Kidney epithelial cell (primary cell): ENCODE measurements at places on chromosomes 16 and 17. TPM values are rescaled to one million over a fixed set of nuclear protein-coding genes. Genes with fewer than 3 reads are reported as not detected.

- no peak for DNase-seq
Measured at GRCh38 chr17:8421571-8421970, 14.1 kb upstream of the NDEL1 start.

The PKMYT1 gene
- 5.1 and 6.1 TPM in 2 replicates for total RNA-seq

DNA sequence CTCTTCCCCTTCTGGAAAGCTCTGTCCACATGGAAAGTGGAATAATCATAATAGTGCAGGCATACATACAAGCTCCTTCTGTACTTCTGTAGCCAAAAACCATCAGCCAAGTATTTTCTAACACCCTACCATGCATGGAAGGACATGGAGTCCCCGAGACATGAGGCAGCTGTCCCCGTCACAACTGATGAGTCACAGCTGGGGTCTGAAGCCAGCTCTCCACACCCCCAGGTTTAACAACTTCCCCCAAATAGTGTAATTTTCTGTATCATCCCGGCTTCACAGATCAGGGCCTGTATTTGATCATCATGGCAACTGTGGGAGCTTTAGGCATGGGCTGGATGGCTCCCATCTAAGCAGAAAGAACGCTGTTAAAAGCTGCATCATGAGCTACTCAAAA is 16.6 kb downstream of the C16orf96 start:
- no peak for DNase-seq

The DHX58 gene
- total RNA-seq: 10.0 and 14.7 TPM in 2 replicates

DNA sequence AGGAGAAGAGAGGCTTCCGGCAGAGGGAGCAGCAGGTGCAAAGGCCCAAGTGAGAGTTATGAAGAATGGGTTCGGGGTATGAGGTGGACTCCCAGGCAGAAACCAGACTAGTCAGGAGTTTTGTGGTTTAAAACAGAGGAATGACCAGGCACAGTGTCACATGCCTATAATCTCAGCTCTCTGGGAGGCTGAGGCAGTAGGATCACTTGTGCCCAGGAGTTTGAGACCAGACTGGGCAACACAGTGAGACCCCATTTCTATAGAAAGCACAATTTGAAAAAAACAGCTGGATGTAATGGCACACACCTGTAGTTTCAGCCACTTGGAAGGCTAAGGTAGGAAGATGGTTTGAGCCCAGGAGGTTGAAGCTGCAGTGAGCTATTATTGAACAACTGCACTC is 43.8 kb downstream of the C16orf78 start:
- no peak for DNase-seq

The CASKIN1 gene
- total RNA-seq: 0.07 and 0.08 TPM in 2 replicates

The OR3A3 gene
- not detected in 2 replicates for total RNA-seq

DNA sequence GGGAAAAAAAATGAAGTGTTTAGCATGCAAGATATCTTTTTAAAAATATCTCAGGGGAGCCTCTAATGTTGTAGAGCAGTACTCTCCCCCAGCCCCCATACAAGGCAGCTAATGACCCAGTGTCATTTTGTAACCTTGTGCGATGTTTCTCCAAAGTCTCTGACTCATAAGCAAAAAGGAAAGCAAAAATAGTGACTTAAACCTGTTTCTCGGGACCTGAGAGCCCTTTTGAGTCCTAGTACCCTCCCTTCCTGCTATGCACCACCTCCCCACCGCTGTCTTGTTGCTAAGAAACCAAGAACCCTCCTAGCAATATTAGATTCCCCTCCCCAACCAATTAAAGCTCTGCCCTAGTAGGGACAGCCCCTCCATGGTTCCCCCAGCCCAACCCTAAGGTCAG is 2.8 kb downstream of the MYCBPAP start:
- DNase-seq: no peak

DNA sequence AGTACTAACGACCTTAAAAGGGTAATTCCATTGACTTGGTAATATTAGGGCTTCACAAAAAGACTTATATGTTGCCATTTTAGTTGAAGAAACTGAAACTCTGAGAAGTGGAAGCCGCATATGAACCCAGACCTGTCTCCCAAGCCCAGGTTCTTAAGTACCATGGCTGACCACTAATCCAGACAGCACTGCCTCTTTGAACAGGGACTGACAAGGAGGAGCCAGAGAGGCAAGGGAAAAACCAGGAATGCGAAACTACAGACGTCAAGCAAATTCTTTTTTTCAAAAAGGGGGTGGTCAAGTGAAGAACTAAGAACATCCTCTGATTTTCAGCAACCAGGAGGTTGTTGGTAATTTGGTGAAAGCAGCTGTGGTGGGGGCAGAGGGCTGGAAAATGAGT is 15.2 kb downstream of the CYB5D1 start:
- DNase-seq: no peak

The GUCY2D gene
- 0.07 TPM in 1 of 2 replicates, not detected in the other for total RNA-seq

- DNase-seq: no peak
Measured at GRCh38 chr17:2394775-2395201, 6.1 kb downstream of the MNT start.

GRCh38 chr17:1577583-1578013 is 15.0 kb upstream of the PITPNA start:
- DNase-seq: no peak

DNA sequence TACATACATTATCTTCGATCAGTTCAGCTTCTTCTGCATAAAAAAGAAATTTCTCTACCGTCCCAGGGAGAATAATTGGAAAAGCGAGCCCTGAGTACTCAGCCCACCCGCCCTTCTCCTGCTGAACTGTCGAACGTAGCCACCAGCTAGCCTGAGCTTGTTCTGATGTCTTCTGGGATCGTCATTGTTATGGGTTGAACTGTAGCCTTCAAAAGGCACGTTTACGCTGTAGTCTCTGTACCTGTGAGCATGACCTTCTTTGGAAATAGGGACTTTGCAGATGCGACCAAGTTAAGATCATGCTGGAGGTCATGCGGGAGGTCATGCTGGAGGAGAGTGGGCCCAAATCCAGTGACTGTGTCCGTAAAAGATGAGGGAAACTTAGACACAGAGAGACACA is 86.2 kb downstream of the CMIP start:
- DNase-seq: no peak

The SMTNL2 gene
- 0.14 and 0.46 TPM in 2 replicates for total RNA-seq

DNA sequence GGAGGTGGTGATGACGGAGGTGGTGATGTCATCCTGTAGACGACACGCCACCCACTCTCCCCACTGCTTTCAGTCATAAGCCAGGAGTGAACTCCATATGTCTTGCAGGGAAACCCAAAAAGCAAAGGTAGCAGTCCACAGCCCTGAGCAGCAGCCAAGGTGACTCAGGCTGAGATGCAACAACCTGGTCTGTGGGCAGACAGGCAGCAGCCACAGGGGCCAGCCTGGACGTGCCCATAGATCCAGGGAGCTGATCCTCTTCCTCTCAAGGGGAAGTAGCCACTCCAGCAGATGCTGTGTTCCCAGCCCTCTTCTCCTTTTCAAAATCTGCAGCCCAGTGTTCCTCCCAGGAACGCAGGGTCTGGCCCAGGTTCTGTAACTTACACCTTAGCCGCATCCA is 17.3 kb upstream of the CIITA start:
- no peak for DNase-seq

The SHCBP1 gene
- 2.2 and 3.7 TPM in 2 replicates for total RNA-seq

DNA sequence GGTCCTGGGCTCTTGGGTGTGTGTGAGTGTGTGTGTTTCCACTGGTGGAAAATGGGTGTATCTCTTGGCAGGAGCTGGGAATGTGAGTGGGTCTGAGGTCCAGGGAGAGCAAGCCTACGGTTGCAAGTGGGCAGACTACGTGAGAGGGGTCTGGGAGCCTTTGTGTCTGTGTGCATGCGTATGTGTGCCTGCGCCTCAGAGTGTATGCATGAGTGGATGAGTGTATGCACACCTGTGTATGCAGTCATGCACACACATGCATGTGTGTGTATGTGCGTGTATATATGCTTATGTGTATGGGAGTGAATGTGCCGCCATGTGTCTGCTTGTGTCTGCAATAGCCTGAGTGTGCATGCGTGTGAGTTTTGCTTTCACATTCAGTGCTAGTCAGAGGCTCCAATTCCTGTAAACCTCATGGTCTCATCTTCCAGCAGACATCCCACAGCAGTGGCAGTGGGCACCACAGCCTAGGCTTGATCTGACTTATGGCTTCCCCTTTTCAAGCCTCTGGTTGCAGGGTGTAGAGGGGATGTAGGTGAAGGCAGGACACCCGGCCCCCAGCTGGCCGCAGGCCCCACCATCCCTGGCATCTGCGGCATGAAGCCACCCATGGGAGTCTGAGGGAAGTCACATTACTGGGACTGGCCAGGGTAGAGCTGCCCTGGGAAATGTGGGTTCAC is 19.7 kb upstream of the RMI2 start:
- no peak for DNase-seq

The KRT12 gene
- not detected in 2 replicates for total RNA-seq

The NOTUM gene
- total RNA-seq: 0.17 TPM in 1 of 2 replicates, not detected in the other

GRCh38 chr17:39555368-39555767 is 52.4 kb downstream of the NEUROD2 start:
- DNase-seq: no peak

DNA sequence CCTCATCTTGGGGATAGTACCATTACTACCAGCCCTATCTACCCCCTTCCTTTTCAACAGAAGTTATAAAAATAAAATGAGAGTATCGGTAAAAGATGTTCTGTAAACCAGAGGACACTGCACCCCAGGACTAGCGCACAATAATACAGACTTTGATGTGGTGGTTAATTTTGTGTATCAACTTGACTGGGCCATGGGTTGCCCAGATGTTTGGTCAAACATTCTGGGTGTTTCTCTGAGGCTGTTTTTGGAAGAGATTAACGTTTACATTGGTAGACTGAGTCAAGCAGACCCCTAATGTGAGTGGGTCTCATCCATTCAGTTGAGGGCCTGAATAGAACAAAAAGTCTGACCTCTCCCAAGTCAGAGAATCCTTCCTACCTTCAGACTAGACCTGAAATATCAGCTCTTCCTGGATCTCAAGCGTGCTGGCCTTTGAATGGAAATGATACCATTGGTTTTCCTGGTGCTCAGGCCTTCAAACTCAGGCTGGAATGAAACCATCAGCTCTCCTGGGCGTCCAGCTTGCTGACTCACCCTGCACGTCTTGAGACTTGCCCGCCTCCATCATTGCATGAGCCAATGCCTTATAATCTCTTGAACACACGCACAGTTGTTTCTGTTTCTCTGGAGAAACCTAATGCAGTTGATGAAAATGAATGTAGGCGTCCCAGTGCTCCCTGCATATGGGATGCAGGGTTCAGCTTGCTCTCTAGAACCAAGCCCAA is 10.1 kb downstream of the MRM1 start:
- no peak for DNase-seq

The C16orf46 gene
- total RNA-seq: 2.1 and 3.1 TPM in 2 replicates

GRCh38 chr17:35778641-35779196 is 16.7 kb downstream of the MMP28 start:
- no peak for DNase-seq

GRCh38 chr17:32722733-32723132 is 154.2 kb downstream of the MYO1D start:
- no peak for DNase-seq

DNA sequence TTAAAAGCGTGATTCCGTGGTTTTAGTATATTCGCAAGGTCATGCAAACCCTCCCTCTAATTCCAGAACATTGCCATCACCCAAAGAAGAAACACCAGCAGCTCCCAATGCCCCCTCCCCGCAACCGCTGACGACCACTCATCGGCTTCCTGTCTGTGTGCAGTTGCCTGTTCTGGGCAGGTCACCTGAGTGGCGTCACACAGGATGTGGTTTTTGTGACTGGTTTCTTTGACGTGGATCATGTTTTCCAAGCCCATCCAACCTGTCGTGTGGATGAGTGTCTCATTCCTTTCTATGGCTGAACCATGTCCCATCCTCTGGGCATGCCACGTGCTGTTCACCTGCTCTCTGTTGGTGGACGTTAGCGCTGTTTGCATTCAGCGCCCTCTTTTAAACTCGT is 8.2 kb upstream of the ATP2C2 start:
- DNase-seq: peak; percentile 55

GRCh38 chr16:75660321-75660720 is 12.7 kb downstream of the TERF2IP start:
- DNase-seq: no peak

The PYY gene
- 0.48 TPM in 1 of 2 replicates, not detected in the other for total RNA-seq

The ABCC12 gene
- not detected in 2 replicates for total RNA-seq

- DNase-seq: no peak
Measured at GRCh38 chr17:38461683-38462082, 33.4 kb downstream of the ARHGAP23 start.

GRCh38 chr16:68987734-68988457 is 117.6 kb upstream of the HAS3 start:
- no peak for DNase-seq

- DNase-seq: no peak
Measured at GRCh38 chr17:71866095-71866494, 254.7 kb upstream of the SOX9 start.
